Activated CD8-positive, alpha-beta memory T cell treated with anti-CD3 and anti-CD28 coated beads for 24 hours (primary cell): ENCODE measurements at places on chromosomes 7 and 10.
A peak's percentile ranks its signal among the peaks of the same experiment; 100 is the strongest.

- peak; percentile 79 for DNase-seq
These were observed 191.5 kb downstream of the CELF2 start for GRCh38 chr10:11208908-11209829.

GRCh38 chr7:10973942-10974911, 555 bp downstream of the PHF14 start:
- DNase-seq, result peak; percentile 67

DNA sequence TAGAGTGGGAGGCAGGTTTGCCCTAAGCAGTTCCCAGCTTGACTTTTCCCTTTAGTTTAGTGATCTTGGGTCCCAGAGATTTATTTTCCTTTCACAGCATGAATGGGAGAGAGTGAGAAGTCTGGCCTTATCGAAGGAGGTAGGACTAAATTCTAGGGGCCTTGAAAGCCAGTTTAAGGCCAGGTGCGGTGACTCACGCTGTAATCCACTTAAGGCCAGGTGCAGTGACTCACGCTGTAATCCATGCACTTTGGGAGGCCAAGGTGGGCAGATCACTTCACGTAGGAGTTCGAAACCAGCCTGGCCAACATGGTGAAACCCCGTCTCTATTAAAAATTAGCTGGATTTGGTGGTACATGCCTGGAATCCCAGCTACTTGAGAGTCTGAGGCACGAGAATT, 392.2 kb downstream of the ACTR3B start:
- DNase-seq, result no peak

GRCh38 chr10:28733245-28733644, 55.9 kb downstream of the BAMBI start:
- no peak for DNase-seq
